Ammon's horn (tissue), 1 donor: ENCODE measurements at places on chromosomes 4 and X.

- no peak for DNase-seq
Measured at GRCh38 chrX:133374874-133375387, 40.4 kb downstream of the GPC4 start.

GRCh38 chr4:186723292-186724057 lies at the start of gene FAT1:
Gene FAT1, minus strand, starts transcription at chr4:186723856. Its CDS starts 14,029 bp downstream, at chr4:186709827.
- no peak for DNase-seq

DNA sequence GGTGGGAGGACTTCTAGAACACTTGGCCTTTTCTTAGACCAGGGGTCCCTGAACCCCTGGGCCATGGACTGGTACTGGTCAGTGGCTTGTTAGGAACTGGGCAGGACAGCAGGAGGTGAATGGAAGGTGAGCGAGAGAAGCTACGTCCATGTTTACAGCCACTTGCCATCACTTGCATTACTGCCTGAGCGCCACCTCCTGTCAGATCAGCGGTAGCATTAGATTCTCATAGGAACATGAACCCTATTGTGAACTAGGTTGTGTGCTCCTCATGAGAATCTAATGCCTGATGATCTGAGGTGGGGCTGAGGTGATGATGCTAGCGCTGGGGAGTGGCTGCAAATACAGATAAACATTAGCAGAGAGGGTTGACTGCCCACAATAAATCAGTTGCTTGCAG lies 100.9 kb upstream of the IGFBP7 start:
- no peak for DNase-seq

DNA sequence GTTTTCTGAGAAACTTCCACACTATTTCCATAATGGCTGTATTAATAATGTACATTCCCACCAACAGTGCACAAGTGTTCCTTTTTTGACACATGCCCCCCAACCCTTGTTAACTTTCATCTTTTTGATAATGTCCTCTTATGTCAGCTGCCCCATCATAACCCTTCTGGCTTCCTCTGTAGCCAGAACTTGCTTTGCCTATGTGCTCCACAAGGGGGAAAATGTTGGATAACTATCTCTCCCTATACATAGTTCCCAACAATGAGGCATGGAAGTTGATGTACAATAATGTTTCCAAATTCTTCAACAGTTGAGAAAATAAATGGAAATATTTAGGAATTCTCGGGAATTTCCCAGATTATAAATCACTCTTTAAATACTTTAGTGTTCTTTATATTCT lies 142.9 kb downstream of the ASB9 start:
- no peak for DNase-seq

DNA sequence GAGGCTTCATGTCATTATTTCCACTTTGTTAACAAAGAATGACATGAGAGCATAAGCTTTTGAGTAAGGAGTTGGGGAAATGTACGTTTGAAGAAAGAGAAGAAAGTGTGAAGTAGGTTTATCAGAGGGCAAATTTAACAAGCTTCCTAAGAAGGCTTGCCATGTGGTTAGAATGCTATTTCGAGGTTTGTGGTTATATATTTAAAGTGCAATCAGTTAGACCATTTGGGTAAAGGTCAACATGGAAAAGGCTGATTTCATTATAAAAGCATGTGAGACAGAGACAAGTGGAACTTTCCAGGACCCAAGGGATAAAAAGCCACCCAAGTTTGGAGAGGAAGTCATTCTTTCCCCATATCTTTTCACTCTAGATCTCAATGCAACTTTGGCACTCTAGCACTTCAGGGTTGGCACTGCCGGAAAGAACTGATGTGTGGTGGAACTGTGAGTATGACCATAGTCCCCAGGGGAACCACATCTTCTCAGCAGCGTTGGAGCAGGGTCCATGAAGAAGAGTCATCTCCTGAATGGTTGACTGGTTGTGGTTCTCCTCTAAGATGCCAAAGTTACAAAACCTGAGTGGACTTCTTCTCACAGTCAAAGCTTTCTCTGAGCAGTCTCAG lies 529.9 kb downstream of the MID1IP1 start:
- no peak for DNase-seq

DNA sequence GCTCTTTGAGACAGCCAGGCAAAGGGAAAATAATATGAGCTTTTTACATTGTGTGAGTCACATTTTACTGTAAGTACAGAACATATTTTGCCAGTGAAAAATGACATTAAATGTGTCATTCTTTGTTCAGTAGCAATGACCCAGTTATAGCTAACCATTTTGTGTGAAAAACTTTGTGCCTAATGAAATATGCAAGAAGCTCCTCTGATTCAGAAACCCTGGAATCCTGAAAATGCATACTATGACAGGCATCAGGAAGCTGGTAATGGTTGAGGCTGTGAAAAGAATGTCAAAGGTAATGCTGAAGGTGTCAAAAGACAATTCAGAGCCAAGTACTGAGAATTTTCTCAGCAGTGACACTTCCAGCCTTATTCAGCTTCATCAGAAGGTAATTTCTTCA lies 549.5 kb upstream of the SMIM31 start:
- DNase-seq: no peak

DNA sequence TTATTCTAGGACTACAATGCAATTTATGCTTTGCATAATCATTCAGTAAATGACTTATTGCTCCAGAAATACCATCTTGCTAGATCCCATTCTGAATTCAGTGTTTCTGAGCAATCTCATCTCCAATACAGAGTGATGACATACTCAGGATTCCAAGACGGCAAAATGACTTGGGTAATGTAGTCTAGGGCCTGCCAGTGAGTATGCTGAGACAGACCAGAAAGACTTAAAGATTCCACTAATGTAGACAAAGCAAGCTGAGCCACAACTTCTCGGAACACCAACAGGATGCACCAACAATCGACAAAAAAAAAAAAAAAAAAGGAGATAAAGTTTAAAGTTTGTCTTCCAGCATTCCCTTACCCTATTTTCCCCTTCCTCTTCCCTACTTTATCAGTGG lies 919 bp upstream of the SEC24B start:
- peak; percentile 20 for DNase-seq

DNA sequence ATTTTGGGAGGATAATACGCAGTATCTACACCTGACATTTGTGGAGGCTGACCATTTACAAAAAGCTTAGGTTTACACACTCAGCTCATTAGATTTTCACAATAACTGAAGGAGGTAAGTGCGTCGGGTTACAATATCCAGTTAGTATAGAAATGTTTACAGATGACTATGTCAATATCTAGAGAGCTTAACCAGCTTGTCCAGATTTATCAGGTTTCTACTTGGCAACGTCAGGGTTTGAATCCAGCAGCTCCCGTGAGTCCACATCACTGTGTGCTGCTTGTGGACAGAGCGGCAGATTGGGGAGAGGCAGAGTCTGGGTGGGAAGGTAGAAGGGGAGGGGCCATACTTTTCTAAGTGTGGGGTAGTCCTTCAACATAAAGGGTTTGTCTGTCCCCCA lies 28.3 kb downstream of the ARHGAP10 start:
- no peak for DNase-seq

GRCh38 chrX:149121206-149121920 lies 383.7 kb downstream of the IDS start:
- DNase-seq: no peak

DNA sequence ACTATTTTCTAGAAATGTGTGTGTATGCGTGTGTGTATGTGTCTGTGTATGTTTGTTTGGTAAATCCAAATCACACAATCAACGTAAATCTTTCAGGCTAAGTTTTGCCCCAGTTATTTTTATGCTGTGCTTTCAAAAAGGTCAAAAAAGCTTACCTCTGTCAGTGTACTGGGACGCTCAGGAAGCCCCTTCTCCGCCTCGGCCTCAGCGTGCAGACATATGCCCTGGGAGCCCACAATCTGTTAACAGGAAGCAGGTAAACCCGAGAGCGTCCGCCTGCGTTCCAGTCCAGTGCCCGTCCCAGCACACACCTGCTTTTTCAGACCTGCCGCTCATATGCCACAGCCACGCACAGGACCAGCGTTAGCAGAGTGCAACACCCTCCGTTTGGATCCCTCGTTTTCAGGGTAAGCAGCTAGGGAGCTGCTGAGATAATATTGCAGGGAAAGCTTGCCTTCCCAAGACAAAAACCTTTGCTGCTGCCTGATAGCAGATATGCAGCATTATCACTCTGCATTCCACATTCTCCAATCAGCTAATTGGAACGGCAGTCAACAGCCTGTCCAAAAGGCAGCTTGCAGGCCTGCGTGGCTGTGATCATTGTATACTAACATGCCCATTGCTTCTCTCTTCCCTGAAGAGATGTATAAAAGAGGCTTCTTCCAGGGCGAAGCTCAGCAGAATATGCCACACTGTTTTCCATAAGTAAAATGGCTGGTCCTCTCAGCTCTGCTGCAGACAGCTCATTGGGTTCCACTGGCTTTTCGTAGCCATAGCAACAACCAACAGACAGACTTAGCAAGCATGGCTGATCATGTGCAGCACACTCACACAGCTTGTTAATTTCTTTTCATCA lies at the start of gene SORBS2:
Gene SORBS2 (minus strand): TSS at position 686 of the 856 bp plus-strand sequence. CDS start 121,623 bp downstream, outside the sequence.
- peak; percentile 83 for DNase-seq

- DNase-seq: no peak
Measured at GRCh38 chr4:98466868-98467599, 191.4 kb downstream of the TSPAN5 start.

DNA sequence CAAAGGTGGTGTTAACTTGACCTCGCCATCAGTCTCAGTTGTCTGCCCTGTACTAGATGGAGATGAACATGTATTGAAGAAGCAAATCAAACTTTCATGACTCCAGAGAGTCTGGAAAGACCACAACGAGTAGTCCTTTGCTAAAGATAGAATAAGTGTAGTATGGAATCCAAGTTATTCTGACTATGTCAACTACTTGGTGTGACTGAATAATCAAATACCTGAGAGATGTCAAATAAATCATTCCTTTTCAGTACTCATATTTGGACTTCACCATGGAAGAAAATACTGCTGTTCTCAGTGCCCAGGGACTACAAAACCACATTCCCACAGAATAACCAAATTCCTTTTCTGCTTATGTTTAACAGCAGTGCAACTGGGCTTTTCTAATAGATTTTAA lies 161.2 kb upstream of the SPRY1 start:
- DNase-seq: no peak

DNA sequence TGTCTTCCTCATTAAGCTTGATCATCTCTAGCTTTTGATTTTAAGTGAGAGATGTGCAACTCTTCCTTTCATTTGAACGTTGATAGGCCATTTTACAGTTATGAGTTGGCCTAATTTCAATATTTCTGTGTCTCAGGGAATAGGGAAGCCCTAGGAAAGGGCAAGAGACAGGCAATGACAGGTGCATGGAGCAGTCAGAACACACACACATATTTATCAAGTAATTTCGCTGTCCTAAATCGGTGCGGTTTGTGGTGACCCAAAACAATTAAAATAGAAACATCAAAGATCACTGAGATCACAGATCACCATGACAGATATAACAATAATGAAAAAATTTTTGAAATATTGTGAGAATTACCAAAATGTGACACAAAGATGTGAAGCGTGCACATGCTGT lies 87.7 kb upstream of the LSM6 start:
- DNase-seq: no peak

GRCh38 chr4:110019153-110019552 lies 106.5 kb downstream of the EGF start:
- no peak for DNase-seq

DNA sequence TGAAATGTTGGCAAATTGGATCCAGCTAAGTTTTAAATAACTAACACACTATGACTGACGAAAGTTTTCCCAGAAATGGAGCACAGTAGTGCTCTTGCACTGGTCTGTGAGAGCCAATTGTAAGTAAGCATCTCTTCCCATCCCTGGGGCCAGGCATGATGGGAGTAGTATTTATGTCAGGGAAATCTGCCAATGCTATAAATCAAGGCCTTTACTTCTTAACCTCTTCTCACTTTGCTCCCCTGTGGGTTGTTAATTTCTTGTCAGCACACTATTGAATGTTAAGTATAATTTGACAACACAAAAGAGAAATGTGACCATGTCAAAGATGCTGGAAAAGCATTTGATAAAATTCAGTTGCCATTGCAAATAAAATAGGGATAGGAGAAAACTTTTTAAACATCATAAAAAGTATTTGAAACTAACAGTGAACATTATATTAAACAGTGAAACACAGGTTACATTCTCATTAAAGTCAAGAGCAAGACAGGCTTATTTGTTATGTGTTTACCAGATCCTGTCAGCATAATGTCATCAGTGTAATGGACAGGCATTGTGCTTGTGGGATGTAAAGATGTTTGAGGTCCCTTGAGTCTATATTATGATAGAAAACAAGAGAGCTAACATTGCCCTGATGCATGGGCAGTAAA lies 5.0 kb downstream of the F8A1 start:
- no peak for DNase-seq

DNA sequence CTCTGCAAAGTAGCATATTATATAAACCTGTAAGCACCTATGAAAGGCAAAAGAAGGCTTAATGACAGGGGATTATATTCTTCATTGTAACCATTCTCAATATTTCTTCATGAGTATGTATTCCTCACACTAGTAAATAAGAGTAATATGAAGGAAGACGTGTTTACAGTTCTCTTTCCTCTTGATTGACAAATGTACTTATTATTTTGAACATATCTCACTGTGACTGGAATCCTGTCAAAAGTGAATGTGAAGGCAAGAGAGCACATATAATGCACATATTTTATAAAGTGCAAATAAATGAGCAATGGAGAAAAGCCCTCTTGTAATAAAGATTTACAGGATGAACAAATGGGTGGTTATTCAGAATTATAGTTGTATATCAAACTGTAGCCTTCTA lies 19.7 kb downstream of the FAM47A start:
- DNase-seq: no peak

DNA sequence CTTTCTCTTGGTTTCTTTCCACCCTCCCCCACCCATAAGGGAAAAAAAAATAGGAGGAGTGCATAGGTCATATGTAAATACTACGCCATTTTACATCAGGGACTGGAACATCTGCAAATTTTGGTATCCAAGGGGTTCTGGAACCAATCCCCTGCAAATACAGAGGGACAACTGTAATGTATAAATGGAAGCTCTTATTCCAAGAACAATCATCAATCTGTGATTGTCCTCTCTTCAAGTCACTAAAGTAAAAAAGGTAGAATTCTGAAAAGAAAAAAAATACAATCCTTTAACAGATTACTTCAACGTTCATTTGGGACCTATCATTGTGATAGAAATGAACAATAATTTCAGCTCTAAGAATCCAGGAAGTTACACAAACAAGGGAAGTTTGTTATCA lies 13.6 kb downstream of the PPA2 start:
- no peak for DNase-seq

GRCh38 chr4:83214079-83214478 lies 70.5 kb downstream of the COQ2 start:
- no peak for DNase-seq

- DNase-seq: no peak
Measured at GRCh38 chr4:155402941-155403340, 26.2 kb upstream of the MAP9 start.

GRCh38 chrX:106588801-106589200 lies 23.0 kb upstream of the RADX start:
- DNase-seq: no peak

- peak; percentile 17 for DNase-seq
Measured at GRCh38 chr4:79178760-79179159, 147.1 kb downstream of the NAA11 start.

DNA sequence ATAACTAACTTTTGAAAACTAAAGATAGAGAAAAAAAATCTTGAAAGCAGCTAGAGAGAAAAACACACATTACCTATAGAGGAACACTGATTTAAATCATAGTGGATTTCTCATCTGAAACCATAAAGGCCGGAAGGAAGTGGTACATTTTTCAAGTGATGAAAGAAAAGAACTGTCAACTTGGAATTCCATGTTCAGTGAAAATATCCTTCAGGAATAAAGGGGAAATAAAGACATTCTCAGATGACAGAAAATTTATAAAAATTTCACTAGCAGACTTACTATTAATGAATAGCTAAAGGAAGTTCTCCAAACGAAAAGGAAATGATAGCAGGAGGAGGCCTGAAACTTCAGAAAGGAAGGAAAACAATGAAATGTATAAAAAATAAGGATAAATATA lies 7.6 kb upstream of the JADE3 start:
- no peak for DNase-seq

- DNase-seq: no peak
Measured at GRCh38 chr4:102554992-102555391, 53.8 kb downstream of the NFKB1 start.
